ENCODE measurements at places on chromosomes 13 and 19. TPM values are rescaled to one million over a fixed set of nuclear protein-coding genes. Genes with fewer than 3 reads are reported as not detected.

PCDH20 gene
- total RNA-seq, result not detected

ZNF552 gene
- 5.6 TPM for total RNA-seq

VMAC gene
- 0.24 TPM for total RNA-seq

DZIP1 gene
- 13.0 TPM for total RNA-seq

CACNG7 gene
- 9.2 TPM for total RNA-seq
